8988T (cell line): ENCODE measurements at places on chromosomes 6 and 20.

DNA sequence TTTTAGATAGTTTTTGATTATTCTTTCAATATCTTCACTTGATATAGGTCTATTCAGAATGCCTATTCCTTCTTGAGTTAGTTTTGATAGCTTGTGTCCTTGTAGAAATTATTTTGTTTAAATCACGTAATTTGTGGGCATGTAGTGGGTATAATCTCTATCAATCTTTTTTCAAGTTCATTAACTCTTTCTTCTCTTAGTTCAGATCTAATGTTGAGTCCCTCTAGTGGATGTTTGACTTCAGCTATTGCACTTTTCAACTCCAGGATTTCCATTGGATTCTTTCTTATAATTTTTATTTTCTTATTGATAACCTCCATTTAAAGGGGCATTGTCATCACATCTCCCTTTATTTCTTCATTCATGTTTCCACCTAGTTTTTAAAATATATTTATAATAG lies 135.6 kb downstream of the COL12A1 start:
- DNase-seq: no peak

DNA sequence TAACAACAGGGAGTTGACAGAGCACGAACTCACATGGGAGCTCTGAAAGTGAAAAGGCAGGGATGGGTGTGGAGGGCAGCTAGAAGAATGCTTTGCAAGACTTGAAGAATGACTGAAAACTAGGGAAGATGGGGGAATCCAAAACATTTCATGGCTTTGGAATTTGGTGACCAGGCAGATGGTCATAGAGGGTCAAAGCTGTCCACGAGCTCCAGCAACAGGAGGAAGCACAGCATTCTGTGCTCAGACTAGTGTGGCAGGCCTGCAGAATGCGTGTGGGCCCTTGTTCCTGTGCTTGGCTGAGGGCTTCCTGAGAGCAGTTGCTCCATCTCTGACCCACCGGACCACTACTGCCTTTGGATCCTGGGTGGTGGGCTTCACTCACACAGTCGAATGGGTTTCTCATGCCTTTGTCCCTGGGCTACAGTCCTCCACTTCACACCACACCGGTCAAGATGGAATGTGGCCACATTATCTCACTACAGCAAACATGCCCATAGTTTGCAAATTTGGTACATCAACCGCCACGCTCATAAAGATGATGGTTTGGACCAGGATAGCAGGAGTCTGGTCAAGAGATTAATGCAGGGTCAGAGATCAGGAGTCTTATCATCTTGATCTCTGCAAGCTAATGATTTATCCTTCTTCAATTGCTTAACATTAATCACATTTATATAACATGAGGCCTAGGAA lies 100.7 kb downstream of the SGK1 start:
- no peak for DNase-seq

DNA sequence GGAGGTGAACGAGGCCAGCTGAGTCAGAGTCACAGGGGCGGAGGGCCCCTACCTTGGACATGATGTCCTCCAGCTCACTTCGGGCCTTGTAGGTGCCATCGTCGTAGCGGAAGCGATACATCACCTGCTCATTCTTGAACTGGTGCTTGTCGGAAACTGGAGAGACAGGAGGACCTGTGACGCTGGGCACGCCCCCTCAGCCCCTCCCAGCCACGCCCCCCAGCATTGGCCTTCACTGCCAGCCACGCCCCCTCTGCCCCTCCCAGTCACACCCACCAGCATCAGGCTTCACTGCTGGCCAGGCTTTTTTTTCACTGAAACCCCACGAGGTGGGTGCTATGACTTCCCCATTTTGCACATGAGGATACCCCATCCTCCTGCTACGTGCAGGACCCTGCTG lies 148.2 kb downstream of the PREX1 start:
- peak; percentile 56 for DNase-seq

GRCh38 chr20:38671186-38671585 lies 53.1 kb upstream of the SLC32A1 start:
- DNase-seq: no peak

DNA sequence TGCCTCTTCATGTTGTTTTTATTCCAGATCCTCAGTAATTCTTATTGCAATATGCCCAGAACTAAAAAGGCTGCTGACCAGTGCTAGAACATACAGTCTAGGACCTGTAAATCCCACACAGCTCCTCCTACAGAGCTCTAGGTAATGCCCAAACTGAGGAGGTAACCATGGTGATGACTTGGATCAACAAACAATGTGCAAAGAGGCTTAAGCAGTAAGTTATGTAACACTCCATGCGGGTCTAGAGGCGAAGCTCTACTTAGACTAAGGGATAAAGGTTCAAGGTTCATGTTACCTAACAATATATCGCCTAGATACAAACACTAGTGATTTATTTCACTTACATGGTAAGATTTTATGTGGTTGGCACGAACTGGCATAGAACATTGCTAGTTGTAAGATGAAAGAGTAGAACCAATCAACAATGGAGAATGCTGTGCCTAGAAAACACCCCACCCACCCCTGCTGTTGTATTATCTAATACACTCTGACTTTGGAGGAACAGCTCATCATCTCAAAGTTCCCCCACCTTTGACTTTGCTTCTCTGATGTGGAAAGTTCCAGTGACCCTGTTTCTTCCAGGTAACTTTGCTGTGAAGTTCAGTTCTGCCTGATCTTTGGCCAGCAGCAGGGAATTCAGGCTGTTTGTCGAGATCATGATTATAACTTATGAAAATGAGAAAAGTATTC lies 242.4 kb downstream of the ALDH8A1 start:
- no peak for DNase-seq

DNA sequence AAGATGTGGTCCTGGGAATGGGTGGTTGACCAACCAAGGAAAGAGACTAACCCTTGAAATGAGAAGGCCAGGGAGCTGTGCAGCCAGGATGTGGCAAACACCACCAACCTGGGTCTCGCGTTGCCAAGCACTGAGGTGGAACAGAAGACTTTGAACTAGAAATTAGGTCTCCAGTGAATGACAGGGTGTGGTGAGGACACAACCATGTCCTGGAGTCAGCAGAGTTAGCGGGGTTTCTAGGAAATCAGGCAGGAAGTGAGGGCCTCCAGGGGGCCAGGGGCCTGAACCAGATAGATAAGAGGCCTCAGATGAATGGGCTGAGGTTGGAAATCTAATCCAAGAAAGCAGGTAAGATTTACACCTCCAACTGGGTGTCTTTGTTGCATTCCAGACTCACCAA lies 353.3 kb upstream of the ARID1B start:
- no peak for DNase-seq

- no peak for DNase-seq
Measured at GRCh38 chr6:169404828-169405227, 151.2 kb upstream of the THBS2 start.

DNA sequence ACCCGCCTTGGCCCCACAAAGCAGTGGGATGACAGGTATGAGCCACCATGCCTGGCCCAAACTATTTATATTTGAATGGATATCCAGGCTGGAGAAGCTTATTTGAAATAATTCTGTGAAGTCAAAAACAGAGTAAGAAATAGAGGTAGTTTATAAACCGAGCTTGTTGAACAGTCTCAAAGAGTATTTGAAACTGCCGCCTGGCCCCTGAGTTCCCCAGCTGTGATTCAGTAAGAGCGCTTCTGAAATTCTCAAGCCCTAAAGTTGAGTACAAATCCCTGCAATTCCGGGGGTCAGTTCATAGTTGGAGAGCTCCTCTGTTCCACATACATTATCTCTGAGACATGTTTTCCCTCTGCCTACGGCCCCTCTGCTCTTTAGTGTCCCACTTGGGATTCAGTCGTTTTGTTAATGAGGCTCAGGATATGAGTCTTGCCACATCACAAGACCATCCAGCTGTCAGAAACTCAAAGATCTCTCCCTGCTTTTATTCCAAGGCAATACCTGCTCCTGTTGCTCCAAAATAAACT lies 127.8 kb downstream of the SOD2 start:
- DNase-seq: no peak

DNA sequence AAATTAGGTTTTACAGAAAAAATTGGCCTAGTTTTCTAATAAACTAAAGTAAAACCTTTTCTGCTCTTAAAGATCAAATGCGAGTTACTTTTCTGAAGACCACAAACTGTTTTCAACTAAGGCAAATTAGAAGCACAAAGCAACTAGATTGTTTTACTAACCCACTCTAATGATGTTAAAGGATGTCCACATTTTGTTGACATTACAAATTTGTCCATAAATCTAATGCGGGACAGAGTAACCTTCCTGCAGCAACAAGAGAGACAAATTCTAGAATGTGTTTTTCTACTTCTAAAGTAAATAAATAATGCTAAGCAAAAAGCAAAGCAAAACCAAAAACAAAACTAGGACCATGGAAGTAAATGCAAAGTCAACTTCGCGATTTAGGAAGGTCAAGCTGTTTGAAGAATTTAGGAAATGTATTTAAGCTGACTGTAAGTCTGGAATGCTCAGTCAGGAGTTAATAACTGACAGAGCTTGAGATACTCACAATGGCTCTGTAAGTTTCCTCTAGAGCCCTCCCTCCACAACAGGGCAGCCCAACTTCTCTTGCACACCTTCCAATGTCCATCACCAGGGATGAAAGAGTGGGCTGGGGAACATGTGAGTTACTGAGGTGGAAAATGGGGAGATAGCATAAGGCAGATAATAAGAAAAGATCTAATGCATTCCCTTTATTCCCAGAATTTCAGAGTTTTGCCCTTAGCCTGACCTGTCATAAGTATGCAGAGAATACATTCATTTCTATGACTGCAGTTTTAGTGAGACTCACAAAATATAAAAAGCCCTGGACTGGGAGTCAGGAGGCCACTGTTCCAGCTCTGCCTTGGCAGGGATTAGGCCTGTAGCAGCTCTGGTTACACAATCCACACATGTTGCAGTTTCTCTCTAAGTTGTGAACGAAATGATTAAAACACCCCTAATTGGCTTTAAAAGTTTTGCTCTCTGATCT lies 158.8 kb downstream of the FOXA2 start:
- no peak for DNase-seq

GRCh38 chr20:51338692-51339440 lies 203.7 kb downstream of the NFATC2 start:
- no peak for DNase-seq

DNA sequence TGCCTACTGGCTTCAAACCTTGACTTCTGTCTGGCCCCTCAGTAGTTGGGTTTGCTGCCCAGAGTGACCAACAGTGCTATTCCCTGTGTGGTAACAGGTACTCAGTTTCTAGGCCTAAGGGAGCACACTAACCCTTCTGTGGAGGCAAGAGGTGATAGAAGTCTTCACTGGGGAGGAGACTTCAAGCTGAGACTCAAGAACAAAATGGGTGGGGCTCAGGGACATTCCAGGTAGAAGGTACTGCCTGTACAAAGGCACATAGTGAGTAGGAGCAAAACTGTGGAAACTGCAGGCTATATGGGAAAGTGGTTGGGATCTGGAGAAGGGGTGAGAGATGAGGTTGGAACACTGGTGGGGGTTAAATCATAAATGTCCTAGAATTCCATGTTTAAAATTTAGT lies 2.3 kb upstream of the SCAND1 start:
- DNase-seq: no peak

DNA sequence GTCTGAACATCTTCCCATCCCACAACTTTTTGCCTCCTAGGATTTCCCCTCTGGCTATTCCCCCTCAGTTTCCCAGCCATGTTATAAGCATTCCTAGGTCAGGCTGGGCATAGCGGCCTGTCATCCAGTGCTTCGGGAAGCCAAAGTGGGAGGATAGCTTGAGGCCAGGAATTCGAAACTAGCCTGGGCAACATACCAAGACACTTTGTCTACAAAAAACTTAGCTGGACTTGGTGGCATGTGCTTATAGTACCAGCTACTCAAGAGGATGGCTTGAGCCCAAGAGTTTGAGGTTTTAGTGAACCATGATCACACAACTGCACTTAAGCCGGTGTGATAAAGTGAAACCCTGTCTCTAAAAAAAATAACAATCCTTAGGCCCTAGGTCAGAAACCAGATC lies 447.4 kb downstream of the KIF16B start:
- no peak for DNase-seq

- no peak for DNase-seq
Measured at GRCh38 chr6:38142178-38142902, 322.8 kb downstream of the ZFAND3 start.

DNA sequence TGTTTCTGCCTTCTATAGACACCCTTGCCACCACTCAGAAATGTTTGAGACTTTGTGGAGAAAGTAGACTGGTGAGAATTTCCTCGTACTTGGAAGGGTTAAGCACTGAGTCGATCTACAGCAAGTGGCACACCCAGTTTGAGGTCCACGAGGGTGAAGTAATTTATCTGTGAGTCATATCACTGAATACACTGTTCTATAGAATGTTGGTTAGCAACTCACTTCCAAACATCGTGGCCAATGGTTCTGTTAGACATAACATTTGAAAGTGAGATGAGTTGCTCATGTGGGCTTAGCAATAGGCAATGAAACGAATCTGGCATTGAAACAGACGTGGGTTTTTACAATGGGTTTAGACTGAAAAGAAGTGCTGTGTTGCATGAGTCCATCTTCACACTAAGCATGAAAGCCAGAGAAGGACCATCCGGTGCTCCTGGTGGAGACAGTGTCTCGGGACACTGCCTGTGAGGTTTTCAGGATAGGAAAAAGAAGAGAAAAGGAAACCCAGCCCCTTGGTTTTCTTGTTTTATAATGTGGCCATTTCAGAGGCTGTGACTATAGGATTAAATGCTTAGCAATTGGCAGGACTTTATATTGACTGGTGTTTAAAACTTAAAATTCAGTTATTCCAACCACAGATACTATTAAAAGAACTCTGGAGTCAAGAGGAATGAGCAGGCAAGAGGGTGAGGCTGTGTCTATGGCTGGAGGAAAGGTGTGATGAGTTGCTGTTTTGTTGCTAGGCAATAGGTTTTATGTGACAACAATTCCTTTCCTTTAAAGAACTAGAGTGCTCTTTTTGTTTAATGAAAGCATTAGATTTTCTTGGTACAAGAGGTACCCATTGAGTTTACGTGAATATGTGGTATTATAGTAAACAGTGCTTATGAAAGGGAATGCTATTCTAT lies 31.0 kb upstream of the EZR start:
- peak; percentile 57 for DNase-seq

DNA sequence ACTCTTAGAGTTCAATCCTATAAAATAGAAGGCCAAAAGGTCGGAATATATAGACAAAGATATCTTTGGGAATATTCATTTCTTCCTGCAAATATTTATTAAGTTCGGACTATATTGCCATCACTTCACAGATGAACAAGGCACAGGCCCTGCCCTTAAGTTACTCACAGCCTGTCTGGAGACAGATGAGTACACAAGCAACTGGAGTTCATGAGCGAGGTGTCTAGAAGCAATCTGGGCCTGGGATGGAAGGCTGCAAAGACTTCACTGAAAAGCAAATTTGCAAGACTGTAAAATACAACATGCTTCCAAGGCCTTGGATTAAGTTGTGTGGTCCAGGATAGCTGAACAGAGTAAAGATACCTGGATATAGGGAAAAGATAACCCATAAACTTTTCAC lies 56.7 kb upstream of the CEP85L start:
- DNase-seq: no peak
